Erythroblast (primary cell): ENCODE measurements at places on chromosomes 5 and 9.

- no peak for DNase-seq
Measured at GRCh38 chr5:178357121-178357521, 124.5 kb upstream of the PHYKPL start.

DNA sequence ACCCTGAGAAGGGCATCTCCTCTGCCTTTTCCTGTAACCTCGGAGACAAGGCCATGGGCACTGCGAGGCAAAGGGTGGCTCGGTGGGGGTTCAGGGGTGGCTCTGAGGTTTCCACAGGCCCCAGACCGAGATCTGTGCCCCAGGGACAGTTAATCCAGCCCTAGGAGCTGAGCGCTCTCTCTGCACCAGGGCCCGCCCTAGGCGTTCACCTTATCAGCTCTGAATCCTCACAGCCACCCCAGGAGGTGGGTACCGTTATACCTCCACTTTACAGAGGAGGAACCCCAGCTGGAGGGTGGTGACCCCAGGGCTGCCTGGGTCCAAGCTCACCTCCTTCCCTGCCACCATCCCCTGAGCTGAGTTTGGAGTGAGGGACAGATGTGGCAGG is 2.3 kb upstream of the ENG start:
- peak; percentile 66 for DNase-seq

- no peak for DNase-seq
Measured at GRCh38 chr5:43140286-43140685, 19.6 kb downstream of the ZNF131 start.

GRCh38 chr9:37382161-37382981 is 40.1 kb upstream of the GRHPR start:
- no peak for DNase-seq

GRCh38 chr9:78033870-78034269 is 2.3 kb upstream of the GNAQ start:
- DNase-seq, result no peak

DNA sequence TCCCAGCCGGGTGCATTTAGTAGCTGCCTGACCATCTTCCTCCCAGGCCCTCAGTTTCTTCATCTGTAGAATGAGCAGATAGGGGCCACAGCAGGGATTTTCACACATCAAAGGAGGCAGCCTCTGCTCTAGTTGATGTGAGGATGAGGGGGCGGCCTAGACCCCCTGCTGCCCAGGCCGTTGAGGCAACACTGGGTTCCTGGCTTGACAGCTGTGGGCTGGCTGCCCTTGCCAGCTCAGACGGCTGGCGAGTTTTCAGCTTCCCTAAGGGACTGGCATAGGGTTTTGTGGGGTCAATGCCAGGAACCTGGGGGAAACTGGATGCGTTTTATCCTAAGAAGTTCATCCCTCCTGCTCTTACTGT is 49.6 kb downstream of the NDST1 start:
- no peak for DNase-seq

DNA sequence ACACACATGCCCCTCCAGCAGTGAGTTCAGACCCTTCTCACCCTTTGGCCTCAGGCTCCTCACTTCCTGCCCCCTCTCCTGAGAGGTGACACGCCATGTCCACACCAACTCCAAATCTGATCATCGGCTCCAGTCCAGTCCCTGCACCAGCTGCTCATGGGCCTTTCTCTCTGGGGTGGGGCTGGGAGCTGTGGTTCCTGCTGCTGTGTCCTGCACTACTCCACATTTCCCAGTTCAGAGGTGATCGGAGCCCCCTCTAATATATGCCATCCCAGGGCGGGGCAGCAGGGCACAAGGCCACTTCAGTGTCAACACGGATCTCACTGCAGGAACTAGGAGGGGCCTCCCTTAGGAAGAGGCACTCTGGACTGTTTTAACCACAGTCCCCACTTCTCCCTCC is 91.5 kb downstream of the ADAMTS2 start:
- no peak for DNase-seq

GRCh38 chr9:84851935-84852585 is 182.5 kb downstream of the NTRK2 start:
- no peak for DNase-seq

GRCh38 chr5:82596451-82596850 is 318.3 kb upstream of the RPS23 start:
- no peak for DNase-seq

DNA sequence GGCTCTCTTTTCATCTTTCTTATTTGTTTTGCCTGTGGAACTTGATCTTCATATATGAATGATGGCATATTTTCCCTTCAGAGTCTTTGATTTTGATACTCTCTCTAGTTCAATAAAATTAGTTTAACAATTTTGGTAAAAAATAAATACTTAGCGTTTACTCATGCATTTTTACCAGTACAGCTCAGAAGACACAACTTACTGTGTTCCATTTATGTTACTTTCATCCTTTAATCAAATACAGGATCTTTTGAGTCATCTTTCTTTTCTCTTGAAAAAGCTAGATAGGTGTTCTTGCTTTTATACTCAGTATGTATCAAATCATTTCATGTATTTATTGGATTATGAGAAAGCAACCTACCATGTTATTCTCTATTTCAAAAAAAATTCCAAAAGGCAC is 47.1 kb upstream of the RICTOR start:
- DNase-seq, result no peak

DNA sequence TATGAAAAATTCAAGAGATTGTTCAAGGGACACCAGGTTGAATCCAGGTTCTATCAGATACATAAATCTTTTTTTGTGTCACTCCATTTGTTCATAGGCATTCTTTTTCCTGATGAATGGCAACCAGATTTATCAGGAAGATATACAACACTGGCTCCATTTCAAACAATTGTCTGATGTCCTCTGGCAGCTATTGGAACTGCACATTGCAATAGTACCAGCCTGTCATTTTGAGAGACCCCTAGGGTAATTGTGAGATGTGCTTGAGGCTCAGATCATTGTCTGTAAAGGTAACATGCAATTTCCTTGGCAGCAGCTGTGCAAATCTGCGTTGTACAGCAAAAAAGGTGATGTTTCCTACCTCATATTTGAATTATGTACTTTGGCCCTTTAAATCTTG is 25.9 kb downstream of the KCTD16 start:
- DNase-seq, result no peak

- DNase-seq, result no peak
Measured at GRCh38 chr5:6187501-6187900, 190.8 kb downstream of the MED10 start.

GRCh38 chr5:53994148-53994547 is 316.2 kb downstream of the ARL15 start:
- no peak for DNase-seq

DNA sequence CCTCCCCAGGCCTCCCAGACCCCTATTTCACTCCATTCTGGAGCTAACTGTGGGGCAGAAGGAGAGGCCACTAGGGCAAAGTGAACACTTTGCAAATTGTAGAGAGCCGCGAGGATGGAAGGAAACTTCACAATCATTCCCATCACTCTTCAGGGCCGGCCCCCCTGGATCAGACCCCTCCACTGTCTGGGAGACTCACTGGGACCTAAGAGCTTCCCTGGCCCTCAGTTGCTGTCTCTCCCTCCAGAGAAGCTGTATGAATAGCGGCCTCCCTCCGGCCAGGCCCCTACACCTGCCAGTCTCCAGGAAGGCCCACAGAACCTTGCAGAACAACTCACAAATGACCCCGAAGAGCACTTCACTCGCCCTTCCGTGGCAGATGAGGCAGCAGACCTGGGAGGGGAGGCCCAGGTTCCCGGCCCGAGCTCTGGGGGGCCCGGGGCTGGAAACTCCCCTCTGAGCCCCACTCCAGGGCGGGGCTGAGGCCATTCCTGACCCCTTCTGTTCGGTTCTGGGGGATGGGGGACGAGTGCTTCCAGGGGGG is 141.9 kb upstream of the IER5L start:
- no peak for DNase-seq

GRCh38 chr9:111896942-111897600 is 457 bp downstream of the UGCG start:
- peak; percentile 63 for DNase-seq

DNA sequence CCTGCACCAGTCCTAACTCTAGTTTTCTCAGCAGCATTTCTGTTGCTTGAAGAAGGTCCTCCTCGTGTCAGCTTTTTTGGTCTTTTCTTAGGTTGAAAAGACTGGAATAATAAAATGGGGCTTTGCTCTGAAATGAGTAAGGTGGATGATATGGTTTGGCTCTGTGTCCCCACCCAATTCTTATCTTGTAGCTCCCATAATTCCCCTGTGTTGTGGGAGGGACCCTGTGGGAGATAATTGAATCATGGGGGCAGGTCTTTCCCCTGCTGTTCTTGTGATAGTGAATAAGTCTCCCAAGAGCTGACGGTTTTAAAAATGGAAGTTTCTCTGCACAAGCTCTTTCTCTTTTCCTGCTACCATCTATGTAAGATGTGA is 53.6 kb downstream of the LIX1 start:
- DNase-seq, result peak; percentile 53

DNA sequence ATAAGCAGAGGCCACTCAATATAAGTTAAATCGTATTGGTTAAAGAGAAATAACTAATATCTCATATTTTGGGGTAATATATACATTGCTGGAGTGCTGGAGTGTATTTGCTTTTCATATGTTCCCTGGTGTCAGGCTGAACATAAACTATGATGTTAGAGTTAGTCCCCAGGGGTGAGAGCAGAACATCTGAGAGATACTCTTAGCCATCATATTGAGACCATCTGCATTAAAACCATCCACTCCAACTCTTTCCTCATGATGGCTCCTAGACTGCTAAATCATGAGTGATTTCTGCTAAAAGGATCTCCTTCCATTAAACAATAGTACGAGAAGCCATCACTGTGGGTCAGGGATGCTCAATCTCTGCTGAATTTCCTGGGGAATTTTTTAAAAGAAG is 436.2 kb downstream of the DTWD2 start:
- no peak for DNase-seq
